ENCODE measurements at places on chromosomes 7 and 10. TPM values are rescaled to one million over a fixed set of nuclear protein-coding genes. Genes with fewer than 3 reads are reported as not detected.

GRCh38 chr10:10310498-10310897 lies 707.2 kb upstream of the CELF2 start:
- no peak for DNase-seq

DNA sequence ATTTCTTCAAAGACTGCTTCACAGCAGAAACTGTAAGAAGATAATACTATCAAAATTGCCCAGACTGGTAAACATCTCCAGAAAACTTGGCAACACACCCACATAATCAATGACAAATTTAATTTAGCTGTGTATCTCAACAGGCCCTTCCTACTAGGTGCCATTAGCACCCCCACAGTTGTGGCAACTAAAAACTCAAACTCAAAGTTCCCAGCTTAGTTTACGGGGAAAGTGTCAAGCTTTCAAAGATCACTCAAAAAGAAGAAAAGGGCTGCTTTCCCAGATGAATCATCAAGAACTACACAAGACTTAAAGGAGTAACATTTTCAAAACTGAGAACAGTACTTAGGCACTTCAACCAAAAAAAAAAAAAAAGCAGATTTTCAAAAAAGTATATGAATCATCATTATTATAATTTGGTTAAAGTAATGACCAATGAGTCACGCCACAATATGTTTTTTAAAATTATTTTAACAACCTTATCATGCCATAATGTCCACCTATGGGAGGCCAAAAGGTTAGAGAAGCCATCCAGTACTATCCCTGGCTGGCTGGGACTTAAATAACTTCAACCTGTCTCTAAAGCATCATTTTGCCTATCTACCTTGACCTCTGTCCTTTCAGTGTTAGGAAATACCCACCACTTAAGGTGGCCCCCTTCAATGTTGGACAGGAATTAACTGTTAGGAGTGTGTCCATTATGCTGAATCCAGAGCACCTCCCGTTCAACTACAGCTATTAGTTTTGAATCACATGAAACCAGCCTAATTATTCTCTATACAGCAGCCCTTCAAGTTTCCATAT lies 90.8 kb downstream of the ZFAND4 start:
- DNase-seq: no peak

- DNase-seq: no peak
Observed at GRCh38 chr10:123381224-123381623, 227.0 kb downstream of the BUB3 start.

GRCh38 chr7:110891197-110891596 lies 199.7 kb upstream of the LRRN3 start:
- DNase-seq: no peak

- DNase-seq: no peak
Observed at GRCh38 chr7:140084972-140085371, 22.2 kb upstream of the PARP12 start.

DNA sequence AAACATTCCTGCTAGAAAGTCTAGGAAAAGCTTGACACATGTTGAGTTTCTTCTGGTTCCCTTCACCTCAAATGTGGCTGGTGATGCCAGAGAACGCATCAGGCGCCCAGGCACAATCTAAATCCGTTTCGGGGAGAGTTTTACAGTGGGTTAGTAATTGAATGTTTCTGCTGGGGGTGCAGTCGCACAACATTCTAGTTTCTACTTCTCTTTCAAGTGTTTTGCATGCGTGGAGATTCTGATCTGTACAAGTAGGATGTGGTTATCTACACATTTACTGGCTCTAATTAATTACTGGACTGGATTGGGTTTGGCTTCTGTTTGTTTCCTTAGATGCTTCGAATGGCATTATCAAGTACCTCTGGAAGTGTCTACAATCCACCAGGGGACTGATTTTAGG lies 173.8 kb downstream of the TMEM26 start:
- DNase-seq: no peak

GRCh38 chr10:132149917-132150316 lies 36.8 kb upstream of the DPYSL4 start:
- DNase-seq: no peak

DNA sequence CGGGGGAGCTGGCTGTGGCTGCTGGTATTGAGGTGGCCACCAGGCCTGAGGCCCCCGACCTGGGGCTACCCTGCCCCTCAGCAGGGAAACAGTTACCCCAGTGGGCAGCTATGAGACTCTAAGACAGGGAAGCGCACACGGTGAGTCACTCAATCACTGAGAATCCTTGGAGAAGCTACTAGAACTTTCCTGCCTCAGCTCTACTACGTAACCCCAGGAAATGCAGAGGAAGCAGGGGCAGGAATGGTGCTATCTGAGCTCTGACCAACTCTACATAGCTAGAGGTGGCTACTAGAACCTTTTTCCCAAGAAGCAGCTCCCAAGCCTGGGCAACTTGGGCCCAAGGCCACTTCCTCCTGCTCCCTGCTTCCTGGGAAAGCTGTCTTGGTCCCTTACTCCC lies 11.8 kb downstream of the DNAJB12 start:
- DNase-seq: no peak

GRCh38 chr10:102651455-102652169 lies 7.3 kb downstream of the TRIM8 start:
- DNase-seq: no peak

DNA sequence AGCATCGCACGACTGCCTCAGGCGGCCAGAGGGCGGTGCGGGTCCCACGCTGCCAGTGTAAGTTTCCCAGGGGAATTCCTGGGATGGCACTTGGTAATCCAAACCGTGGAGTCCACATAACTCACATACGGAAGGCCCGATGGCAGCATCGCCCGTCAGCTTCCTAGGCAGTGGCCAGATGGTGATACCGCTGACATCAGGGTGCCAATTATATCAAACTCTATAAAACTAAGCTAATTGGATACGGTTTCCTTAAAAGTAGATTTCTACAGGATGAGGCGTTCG lies 189.8 kb downstream of the CELF2 start:
- no peak for DNase-seq

DNA sequence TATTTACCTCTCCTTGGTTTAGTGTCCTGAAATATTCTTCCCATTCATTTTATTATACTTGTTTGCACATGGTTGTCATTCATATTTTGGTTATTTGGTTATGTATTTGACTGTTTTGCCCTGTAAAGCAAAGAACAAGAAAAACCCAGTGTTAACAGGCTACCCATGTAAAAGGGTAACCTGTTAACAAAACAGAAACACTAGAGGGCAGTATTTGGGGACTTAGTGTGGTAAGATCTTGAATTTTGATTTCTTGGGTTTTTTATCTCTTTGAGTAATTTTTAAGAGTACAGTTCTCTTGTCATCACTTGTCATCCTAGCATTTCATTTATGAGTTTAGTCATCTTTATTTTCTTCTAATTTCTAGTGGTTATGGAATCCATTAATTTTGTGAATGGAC lies 51.3 kb downstream of the POLL start:
- no peak for DNase-seq

- no peak for DNase-seq
Observed at GRCh38 chr7:33262476-33262875, 133.1 kb downstream of the BBS9 start.

DNA sequence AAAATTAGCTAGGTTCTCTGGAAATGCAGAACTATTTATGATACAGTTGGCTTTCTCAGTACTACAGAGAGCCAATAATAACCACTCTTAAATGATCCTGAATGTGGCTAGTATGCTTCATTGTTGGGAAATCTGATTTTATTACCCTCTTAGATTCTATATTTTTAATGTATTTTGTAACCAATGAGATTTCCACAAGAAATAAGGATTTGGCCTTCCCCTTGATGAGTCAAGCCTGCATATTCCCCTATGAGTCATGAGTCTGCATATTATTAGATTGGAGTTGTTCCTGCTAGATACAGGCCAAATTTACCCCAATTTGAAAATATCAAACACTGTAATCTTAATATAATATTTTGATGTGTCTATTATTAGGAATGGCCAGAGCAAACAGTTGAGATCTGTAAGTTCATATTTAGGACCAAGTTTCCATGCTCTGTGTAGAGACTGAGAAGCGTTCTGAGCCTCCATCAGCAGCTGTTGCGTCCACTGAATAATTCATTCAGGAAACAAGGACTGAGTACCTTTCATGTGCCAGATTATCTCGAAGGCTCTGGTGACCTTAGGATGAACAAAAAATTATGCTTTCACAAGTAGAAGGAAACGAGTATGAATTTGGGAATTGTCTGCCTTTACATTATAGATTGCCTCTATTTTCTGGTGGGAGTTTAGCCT lies 793.4 kb downstream of the NRG3 start:
- no peak for DNase-seq

DNA sequence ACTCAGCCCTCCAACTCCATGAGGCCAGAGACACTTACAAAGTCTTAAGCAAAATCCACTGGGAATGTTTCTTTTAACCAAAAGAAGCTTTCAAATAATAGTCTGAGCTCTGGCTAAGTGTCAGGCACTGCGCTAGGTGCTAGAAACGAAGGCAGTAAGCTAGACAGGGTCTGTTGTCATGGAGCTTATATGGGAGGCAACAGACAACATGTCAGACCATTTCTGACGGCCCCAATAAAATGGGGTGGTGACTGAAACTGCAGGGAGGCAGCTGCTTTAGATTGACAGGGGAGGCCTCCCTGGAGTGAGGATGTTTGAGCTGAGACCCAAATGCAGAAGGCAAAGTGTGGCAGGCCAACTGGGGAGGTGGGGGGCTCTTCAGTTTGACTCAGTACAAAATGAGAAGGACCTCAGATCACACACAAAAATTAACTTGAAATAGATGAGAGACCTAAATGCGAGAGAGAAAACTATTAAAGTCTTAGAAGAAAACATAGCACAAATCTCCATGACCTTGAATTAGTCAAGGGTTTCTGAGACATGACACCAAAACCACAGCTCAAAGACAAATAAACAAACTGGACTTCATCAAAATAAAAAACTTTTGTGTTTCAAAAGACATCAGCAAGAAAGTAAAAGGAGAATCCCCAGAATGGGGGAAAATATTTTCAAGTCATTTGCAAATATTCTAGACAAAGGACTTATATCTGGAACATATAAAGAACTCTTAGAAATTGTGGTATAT lies 40.6 kb downstream of the SH3PXD2A start:
- DNase-seq: no peak

DNA sequence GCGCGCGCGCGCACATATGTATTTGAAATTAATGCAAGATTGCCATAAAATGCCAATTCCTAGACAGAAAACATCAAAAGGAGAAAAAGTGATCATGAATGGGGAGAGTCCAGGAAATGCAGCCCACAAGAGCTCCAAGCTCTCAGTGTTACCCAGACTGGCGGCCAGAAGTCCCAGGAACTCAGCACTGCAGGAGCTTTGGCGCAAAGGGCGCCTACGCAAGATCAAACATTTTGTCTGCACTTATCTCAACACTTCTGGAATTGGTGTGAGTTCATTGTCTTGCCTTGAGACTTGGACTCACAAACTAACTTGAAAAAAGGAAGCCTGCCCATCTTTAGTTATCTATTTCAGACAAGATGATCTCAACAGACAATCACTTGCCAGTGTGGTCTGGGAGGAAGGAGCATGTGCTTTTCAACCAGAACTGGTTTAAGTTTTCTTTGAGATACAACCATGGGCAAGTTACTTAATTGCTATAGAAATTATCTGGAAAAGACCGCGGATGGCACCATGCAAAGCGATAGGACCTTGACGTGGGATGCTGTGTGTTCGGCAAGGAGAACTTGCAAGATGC lies 77.2 kb downstream of the KIAA1549 start:
- no peak for DNase-seq

GRCh38 chr7:83786858-83787257 lies 137.9 kb upstream of the SEMA3E start:
- DNase-seq: no peak

- DNase-seq: no peak
Observed at GRCh38 chr10:71367271-71367670, 29.4 kb upstream of the CDH23 start.

GRCh38 chr7:77917500-77918262 lies 119.1 kb downstream of the PHTF2 start:
- no peak for DNase-seq

GRCh38 chr7:29236071-29236580 lies 41.6 kb downstream of the CHN2 start:
- DNase-seq: no peak

DNA sequence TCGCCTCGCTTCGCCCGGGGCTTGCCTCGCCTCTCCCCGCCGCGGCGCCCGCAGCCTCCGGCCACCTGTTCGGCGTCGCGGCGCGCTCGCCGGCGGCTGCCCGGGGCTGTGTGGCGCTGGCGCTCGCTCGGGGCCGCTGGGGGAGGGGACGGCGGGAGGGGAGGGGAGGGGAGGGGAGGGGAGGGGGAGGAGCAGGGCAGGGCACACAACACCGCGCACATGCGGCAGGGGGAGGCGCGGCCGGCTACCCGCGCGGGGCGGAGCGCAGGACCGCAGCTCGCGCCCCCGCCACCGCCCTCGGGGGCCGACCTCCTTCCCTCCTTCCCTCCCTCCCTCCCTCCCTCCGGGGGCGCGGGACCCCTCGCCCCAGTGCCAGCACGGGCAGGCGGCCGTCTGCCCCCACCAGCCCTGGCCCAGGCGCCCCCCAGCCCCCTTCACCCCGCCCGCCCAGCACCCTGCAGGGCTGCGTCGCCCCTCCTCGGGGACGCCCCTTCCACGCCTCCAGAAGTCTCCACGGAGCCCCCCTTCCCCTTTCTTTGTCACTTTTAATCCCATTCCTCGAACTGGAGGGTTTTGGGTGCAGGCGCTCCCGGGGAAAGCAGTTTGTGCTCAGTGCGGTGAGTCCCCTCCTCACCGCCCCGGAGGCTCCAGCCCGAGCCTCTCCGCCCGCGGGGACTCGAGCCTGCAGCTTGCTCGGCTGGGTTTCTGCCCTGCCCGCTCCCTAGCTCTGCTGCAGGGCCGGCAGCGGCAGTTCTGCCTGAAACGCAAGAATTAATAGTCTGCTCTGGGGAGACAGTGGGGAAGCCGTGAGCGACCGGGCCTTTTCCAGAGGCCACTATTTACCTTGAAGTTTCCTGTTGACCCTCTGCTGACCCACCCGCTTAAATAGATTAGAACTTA lies at the start of gene PARD3:
PARD3 (minus strand) TSS at position 112 of the 900 bp plus-strand sequence. CDS start 301 bp downstream, outside the sequence.
- DNase-seq: peak; percentile 65

GRCh38 chr7:24820730-24821044 lies 63.4 kb upstream of the GSDME start:
- DNase-seq: no peak

The ATOH7 gene
- 0.21 TPM for polyA plus RNA-seq

The CALHM2 gene
- polyA plus RNA-seq: 15.6 TPM

The FGF8 gene
- polyA plus RNA-seq: not detected

The CCL24 gene
- polyA plus RNA-seq: 2.5 TPM

The FLNC gene
- polyA plus RNA-seq: 47.4 TPM

The KLF14 gene
- 0.21 TPM for polyA plus RNA-seq

The CPED1 gene
- polyA plus RNA-seq: 32.1 TPM

The CAMK2G gene
- polyA plus RNA-seq: 34.7 TPM

The MORN4 gene
- 18.5 TPM for polyA plus RNA-seq

The FAM25G gene
- not detected for polyA plus RNA-seq

The POLR2J3 gene
- polyA plus RNA-seq: 101 TPM

The KNDC1 gene
- 2.5 TPM for polyA plus RNA-seq

The GALNT17 gene
- polyA plus RNA-seq: 10.7 TPM
